ENCODE measurements at places on chromosomes 5 and 9.

DNA sequence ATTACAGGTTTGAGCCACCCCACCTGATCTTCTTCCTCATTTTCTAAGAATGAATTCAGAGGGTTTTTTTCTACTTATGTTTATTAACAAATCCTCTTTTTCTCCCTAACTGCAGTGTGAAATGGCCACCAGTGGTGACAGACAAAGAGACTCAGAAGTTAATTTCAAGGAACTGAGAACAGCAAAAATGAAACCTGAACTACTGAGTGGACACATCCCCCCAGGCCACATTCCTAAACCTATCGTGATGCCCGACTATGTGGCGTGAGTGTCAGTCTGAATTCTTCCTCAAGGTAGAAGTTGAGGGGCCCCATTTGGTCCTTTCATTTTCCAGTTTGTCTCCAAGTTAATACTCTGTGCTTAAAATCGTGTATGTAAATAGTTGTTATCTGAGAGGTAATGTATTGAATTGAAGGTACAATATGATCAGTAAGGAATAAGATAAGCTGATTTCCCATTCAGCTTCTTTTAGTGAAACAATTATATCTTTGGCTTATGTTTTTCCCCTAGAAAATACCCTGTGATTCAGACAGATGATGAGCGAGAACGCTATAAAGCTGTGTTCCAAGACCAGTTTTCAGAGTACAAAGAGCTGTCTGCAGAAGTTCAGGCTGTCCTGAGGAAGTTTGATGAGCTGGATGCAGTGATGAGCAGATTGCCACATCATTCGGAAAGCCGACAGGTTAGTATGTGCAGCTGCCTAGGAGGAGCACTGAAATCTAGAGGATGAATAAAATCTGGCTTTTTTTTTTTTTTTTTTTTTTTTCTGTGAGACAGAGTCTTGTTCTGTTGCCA is 17.7 kb downstream of the MARVELD2 start:
- DNase-seq, result no peak

DNA sequence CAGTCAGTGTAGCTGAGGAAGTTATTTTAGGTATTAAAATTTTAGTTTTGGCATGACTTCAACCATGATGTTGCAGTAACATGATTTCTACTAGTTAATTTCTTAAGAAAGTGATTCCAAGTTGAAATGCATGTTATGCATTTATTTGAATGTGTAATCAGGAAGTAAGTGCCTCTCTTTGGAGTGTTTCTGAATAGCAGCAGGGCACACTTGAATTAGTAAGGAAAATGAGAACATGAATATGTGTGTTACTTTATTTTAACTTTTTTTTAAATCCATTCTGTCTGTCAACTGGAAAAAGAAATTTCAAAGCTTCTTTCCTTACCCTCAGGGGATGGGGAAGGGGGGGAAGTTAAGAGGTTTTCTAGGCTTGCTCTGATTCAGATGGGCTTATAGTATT is 40.4 kb downstream of the CTNNA1 start:
- DNase-seq, result no peak

GRCh38 chr9:123099042-123099441 is 65.6 kb downstream of the GPR21 start:
- DNase-seq, result no peak

- peak; percentile 26 for DNase-seq
Observed at GRCh38 chr9:34375901-34376595, 650 bp downstream of the MYORG start.

GRCh38 chr9:13942695-13943094 is 371.2 kb downstream of the NFIB start:
- DNase-seq, result no peak

GRCh38 chr5:13648822-13649221 is 295.7 kb downstream of the DNAH5 start:
- DNase-seq, result no peak

DNA sequence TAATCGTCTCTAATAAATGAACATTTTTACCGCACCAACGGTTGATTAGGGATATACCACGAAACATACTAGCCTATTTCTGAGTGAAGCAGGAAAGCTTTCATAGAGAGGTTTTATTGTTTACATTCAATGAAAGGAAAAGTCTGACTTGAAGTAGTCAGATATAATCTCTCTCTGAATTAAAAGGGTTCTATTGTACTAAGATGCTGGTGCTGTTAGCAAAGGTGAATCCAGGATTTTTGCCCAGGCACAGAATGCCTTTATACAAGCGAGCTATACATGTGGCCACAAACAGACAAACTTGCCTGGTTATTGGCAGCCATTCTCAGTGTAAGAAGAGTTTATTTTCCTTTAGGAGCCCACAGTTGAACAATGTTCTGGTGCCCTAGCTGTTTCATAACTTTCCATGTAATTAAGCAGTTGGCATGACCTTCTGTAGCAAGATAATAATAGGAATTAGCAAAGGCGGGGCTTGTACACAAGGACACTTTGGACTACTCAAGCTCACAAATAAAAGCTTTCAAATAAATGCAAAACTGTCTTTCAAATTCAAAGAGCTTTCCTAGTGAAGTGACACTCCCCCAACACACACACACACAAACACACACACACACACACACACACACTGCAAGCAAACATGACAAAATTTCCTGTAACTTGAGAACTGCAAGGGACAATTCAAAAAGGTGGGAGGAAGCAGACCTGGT is 198.7 kb upstream of the MAP3K1 start:
- no peak for DNase-seq

- no peak for DNase-seq
Observed at GRCh38 chr5:178340187-178340586, 107.6 kb upstream of the PHYKPL start.

- DNase-seq, result no peak
Observed at GRCh38 chr5:154791535-154791934, 36.4 kb downstream of the LARP1 start.

- DNase-seq, result no peak
Observed at GRCh38 chr9:81396528-81396927, 292.8 kb downstream of the TLE1 start.

GRCh38 chr5:5217371-5217770 is 77.2 kb downstream of the ADAMTS16 start:
- DNase-seq, result no peak

- DNase-seq, result no peak
Observed at GRCh38 chr5:179870403-179870903, 11.8 kb upstream of the MRNIP start.
